ENCODE measurements at places on chromosomes 4 and X.
A peak's percentile ranks its signal among the peaks of the same experiment; 100 is the strongest.

DNA sequence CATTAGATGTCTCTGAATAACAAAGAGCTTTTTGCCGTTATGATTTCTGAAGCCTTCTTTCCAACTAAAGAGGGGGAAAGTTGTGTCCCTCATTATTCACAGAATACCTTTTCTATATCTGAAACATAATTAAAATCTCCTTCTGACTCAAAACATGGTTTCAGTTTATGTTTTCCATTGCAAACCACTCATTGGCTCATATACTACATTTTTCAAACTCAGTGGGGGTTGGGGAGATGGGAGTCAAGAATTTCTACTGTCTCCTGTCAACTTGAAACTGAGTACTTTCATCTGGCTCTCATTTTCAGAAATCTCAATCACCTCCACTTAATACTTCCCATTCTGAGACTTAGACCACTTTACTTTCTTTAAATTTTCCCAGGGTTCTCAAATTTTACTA is 1839.5 kb upstream of the PCDH10 start:
- no peak for DNase-seq

- DNase-seq: no peak
Observed at GRCh38 chr4:53150631-53151488, 215.0 kb downstream of the SCFD2 start.

- no peak for DNase-seq
Observed at GRCh38 chr4:173958445-173958844, 325.0 kb downstream of the FBXO8 start.

DNA sequence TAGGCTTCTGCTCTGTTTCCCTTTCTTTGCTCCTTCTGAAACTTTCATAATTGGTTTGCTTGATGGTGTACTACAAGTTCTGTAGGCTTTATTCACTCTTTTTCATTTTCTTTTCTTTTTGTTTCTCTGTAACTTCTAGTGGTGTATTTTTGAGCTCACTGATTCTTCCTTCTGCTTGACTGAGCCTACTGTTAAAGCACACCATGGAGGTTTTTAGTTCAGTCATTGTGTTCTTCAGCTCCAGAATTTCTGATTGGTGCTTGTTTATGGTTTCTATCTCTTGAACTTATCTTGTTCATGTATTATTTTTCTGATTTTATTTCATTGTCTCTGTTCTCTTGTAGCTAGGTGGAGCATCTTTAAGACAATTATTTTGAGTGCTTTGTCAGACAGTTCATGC is 33.4 kb upstream of the C4orf54 start:
- DNase-seq: no peak

DNA sequence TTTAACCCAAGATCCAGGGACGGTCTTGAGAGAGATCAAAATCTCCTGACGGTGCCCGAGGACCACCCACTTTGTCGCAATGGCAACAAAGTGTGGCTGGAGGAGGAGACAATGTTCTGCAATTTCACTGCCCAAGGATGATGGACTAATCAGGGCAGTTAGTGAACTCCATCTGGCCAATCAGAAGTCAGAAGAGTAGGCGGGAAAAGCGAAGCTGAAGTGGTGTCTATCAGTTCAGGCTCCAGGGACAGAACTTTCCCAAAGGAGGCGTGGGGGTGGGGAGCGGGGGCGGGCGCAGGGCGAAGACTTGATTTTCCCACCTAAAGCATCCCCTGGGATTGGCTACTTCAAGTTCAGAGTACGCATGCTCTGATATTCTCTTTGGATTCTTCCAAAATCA is 25.6 kb downstream of the SPACA5B start:
- no peak for DNase-seq

GRCh38 chr4:81628489-81628888 is 156.8 kb upstream of the RASGEF1B start:
- DNase-seq: no peak

GRCh38 chr4:125421547-125421946 is 106.8 kb downstream of the FAT4 start:
- DNase-seq: no peak

DNA sequence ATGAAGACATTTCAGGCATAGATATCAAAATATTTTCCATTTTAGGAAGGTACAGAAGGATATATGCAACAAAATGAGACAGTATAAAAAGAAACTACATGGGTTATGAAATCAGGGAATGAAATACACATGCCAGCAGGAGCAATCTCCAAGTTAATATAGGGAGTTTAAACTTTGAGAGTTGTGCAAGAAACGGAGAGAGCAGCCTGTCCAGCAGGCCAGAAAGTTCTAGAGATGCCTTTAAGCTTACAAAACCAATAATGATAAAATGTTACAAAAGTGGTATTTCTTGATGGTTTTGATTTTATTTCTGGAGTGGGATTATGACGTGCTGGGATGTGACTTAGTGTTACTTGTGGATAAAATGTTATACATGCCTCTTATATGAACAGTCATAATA is 2047.9 kb downstream of the ARAP2 start:
- DNase-seq: no peak

DNA sequence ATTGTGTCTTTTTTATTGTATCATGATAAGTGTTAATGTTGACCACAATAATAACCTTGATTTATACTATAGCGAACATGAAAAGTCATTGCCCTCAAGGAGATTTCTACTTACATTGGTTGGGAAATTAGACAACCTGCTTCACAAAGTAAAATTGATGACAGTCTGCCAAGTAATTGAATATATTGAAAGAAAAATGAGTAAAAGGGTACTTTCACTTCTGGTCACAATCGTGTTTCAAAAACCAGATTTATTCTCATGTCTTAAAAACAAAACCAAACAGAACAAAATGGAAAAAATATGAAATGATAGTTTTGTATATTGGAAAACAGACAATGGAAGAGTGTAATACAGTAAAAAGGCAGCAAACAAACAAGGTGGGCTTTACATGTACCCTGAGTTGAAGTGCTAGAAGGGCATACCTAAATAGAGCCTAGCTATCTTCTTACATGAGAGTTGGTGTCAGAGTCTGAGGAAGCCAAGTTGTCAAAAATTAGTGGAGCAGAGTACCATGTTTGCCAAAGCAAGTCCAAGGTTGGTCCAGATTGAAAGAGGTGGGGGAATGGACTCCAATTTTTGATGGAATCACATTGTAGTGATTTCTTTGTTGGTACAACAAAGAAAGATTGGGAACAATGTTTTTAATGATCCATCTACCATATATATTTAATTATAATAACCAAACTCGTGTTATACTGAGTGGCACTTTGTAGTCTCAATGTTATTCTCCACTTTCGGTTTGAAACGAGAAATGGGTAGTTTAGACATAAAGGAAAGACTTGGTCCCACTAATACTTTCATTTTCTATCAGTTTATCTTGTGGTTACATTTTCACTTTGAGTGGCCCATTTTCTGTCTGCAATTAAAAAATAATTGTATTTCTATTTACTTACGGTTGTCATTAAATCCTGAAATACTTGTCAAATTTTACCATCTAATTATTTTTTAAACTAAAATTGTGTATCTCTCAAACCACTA is 775.6 kb downstream of the STIM2 start:
- DNase-seq: no peak

GRCh38 chr4:67549123-67549522 is 3.8 kb upstream of the CENPC start:
- DNase-seq: no peak

GRCh38 chrX:49308604-49309269 is 5.3 kb downstream of the GAGE10 start:
- DNase-seq: no peak

GRCh38 chr4:119050527-119051090 is 85.0 kb upstream of the MYOZ2 start:
- no peak for DNase-seq

DNA sequence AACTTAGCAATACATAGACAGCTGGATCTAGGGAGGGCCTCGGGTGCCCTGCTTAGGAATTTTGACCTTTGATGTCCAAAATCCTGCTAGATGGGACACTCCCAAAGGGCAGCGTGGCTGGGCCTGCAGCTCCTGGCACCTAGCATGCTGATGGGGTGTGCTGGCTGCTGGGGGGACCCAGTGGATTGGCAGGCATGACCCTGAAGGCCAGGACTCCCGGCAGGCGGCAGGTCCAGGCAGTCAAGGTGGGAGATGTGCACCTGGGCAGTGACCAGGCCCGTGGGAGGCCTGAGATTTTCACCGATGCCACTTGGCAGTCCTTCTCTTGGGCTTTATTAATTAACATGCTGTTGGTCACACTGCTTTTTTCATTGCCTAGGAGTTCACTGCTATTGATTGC is 84.3 kb downstream of the PSAPL1 start:
- no peak for DNase-seq

DNA sequence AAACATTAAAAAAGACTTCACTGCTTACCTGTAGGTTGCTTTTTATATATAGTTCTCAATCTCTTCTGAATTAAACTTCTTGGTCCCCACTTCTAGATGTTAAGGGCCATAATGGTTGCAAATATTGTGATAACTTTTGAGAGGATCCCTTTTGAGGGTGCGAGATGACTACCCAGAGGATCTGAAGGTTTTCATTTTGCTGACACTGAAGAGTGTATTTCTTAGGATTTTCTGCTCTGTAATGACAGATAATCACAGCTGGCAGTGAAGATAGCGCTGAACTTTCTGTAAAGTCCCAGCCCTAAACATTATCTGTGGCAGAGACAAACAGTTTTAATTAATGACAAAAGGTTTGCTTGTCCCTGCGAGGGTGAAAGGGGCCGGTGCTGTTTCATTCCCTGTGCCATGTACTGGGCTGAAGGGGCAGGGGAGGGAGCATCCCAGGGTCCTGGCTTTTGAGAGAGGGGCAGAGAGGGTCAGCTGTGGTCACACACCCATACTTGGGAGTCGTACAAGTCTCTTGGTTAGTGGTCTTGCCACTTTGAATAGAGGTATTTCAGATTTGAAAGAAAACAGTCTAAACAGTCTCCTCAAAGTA is 22.2 kb downstream of the CLCN4 start:
- no peak for DNase-seq

GRCh38 chrX:136694431-136695087 is 46.6 kb downstream of the CD40LG start:
- no peak for DNase-seq

DNA sequence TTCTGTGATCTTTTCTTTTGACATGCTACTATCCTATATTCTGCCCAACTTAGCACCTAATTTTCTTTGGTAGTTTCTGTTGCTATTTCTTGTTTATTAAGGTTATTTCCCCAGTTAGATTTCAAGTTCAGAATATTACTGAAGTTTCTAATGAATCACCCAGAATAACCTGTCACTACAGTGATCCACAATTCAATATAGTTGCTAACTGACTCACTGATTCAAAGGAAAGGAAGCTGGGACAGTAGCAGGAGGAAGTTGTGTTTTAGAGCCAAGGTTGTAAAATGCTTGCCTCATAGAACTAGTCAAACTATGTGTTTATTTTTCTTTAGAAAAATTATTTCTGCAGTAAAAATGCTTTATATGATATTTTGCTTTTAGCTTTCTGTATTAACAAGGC is 37.4 kb downstream of the PAK3 start:
- DNase-seq: no peak

- DNase-seq: no peak
Observed at GRCh38 chr4:99395595-99396364, 39.4 kb downstream of the ADH7 start.

GRCh38 chrX:46912098-46912602 is at the start of gene JADE3:
Gene JADE3, plus strand, starts transcription at chrX:46912421. Its CDS starts 72,474 bp downstream, at chrX:46984895.
- DNase-seq: peak; percentile 14

DNA sequence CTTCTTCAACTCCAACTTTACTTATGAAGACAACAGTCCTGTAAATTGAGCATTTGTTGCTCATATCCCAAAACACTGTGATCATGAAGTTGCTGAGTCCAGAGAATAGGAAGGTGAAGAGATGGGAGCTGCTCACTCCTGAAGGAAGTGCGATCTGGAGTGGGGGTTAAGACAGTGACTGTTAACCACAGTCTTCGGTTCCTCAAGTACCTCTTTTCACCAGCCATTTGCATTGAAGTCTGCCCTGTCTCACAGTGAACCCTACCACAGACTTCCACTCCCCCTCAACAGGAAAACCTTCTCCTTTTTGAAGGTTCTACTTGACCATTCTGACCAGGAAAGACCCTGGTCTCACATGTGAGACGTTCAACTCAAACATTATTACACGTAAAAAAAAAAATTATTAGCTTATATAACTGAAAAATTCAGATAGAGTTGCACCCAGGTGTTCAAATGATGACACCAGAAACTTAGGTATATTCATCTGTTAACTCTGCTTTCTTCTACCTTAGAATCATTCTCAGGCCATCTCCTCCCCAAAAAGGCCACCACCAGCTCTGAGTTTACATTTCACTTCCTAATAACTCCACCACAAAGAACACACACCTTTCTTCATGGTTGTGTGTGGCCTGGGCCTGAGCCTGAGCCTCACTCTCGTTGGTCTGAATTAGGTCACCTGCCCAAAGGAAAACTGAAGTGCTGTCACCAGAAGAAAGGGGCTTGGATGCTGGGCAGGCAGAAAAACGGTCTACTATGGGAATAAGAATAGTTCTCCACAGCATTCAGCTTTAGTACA is 199.2 kb downstream of the DCTD start:
- DNase-seq: no peak

DNA sequence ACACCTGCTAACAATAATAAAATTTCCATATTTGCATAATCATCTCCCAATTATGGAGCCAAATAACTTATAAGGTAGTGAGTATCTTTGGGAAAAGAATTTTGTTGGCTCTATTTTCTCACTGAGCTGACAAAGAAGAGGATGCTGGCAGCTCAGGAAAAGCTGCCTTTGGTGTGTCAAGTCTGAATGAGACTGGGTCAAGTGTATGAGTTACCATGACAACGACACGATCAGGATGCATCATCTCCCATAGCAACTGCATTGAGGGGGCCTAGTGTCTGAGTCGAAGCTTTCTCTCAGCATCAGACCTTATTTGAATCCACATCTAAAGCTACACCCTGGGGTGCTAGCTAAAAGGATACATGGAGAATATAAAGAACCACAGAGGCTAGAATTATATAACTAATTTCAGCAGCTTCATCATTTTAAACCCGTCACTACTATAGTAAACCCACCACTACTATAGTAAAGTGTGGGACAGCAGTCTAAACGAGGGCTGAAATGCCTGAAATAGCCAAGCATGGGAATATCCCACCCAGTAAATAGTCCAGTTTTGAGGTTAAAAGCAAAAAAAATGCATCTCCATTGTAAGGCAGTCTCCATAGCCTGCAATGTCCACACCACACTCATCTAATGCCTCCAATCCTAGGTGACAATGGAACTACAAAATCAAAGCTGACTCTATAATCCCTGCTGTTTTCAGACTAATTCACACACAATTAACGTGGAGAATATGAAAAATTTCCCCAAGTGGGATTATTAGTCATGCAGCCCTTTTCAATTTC is 16.0 kb downstream of the GSPT2 start:
- DNase-seq: no peak

GRCh38 chr4:7630568-7631287 is 196.0 kb upstream of the PSAPL1 start:
- no peak for DNase-seq

DNA sequence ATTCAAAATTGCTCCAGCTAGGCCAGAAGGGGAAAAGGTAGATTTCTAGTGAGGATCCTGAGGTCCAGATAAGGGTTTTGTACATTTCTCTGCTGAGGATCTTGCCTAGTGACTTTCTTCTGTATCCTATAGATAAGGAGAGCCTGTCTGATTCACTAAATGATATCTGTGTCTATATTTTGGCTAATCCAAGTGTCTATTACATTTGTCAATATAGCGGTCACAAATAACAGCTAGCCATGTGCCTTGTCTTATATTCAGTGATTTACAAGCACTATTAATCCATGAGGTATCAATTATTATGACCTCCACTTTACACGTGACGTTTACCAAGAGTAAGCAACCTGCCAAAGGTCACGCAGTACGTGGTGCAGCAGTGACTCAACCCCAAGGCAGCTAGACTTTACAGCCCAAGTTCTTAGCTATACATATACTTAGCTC is 41.6 kb downstream of the TMEM165 start:
- no peak for DNase-seq

- DNase-seq: no peak
Observed at GRCh38 chrX:124634363-124634762, 288.0 kb downstream of the SH2D1A start.

GRCh38 chrX:11451151-11451550 is 157.9 kb downstream of the AMELX start:
- no peak for DNase-seq
